Retinal pigment epithelial cell (primary cell): ENCODE measurements at places on chromosomes 12 and 14.

DNA sequence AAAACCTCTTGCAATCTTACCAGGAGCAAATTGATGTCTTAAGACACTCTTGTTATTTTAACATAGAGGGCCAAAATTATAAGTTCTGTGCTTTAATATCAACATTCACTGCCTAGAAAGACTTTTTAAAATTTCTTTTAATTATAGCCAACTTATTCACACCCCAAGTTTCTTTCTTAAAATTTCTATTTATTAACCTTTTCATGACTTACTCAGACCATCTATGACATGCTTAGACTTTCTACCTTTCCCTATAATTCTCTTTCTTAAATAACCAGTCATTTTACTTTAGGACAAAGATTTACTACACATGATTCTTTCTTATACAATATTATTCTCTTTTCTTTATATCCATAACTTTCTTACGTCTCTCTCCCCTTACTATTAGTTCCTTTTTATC is 220.4 kb downstream of the NUBPL start:
- no peak for DNase-seq

DNA sequence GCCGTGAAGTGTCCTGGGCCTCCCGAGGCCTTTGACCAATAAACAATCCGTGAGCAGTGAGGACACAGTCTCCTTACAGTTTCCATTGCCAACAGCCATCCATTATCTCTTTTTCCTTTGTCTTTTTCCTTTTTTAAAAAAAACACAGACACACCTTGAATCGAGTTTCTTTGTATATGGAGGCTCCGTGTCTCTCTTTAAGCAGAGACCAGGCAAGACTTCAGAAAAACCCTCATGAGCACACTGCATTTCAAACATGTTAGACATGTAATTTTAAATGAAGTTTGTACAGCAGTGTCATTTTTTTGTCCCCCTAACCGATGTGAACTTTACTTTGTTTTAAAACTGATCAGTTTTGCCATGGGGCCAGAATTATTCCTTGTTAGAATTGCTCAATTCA is 111.1 kb downstream of the SPTSSA start:
- no peak for DNase-seq

DNA sequence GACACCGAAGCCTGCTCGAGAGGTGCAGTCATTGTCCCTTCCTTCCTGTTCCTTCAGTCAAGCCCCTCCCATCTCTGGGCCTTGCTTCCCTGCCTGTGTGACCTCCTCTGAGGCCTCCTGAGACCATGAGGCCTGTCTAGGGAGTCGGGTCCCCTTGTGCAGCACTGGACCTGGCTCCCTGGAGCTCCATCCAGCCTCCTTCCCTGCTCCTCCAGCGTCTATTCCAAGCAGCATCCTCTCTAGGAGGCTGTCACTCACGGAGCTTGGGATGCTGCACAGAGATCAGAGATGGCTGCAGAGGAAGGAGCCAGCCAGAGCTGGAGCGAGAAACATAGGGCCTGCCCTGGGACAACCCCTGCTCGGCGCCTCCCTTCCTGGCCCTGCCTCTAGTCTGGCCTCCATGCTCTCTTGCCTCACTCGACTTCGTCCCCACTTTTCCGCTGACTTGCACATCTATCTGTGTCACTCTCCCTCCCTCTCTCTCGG is 142.7 kb downstream of the BCL11B start:
- DNase-seq: no peak

GRCh38 chr12:96883571-96883970 is 23.5 kb upstream of the NEDD1 start:
- DNase-seq: no peak

DNA sequence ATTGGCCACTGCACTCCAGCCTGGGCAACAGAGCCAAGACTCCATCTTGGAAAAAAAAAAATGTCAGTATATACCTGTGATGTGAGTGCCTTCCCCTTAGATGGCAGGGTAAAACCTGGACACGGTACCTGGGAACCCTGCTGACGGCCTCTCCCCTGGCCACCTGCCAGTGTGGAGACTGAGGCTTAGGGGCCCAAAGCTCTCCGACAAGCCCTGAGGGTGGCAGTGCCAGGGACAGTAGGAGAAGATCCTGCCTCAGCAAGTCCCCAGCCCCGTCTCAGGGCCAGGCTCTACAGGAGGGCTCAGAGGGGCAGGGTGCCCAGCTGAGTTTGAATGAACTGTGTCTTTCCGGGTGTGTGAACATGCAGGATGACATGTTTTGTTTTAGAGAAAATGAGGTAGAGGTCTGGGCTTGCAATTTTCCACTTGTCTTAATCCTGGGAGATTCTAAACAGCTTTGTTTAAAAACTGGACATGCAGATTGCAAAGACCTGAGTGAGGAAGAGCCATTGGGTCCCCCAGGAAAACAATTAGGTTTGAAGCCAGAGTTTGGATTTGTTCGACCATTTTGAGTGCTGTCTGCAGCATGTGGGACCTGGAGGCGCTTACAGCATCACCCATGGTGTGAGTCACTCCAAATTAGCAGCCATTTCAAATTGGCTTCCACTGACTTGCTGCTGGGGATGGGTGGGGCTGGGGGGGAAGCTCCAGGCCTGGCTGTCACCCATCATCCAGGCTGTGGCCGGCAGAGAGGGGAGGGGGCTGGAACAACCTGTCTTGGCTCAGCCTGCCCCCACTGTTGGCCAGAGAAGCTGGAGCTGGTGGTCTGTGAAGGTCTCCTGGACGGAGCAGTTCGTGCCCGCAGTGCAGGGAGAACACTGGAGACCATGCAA is 10.8 kb downstream of the TSPAN9 start:
- no peak for DNase-seq

DNA sequence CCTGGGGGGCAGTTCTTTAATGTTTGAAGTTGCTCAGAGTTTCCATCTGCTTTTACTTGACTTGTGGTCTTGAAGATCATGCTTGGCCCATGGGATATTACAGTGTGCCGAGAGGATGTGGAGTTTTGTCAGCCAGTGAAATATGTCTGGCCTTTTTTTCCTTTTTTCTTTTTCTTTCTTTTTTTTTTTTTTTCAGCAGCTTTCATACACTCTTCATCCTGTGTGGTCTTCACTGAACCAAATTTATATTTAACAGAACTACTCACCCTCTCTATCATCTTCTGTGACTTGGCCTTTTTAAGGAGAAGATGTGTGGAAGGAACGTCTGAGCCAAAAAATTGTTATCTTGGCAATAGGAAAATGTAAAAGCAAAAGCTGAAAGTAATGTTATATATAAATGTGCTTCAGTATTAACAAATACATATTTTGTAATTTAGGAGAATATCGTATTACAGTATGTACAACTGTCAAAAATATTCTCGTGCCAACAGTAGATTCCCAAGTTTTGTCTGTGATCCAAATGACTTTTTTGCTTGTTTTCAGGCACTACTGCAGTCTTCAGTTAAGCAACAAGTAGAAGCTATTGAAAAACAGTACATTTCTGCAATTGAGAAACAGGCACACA is 200.6 kb downstream of the CCDC91 start:
- DNase-seq: no peak

GRCh38 chr14:94170136-94170535 is 4.0 kb upstream of the PPP4R4 start:
- no peak for DNase-seq

GRCh38 chr14:103362780-103363179 is 22.4 kb upstream of the MARK3 start:
- DNase-seq: no peak

- no peak for DNase-seq
Measured at GRCh38 chr14:87045246-87045645, 947.7 kb downstream of the GALC start.

GRCh38 chr12:110015132-110015531 is 15.9 kb downstream of the ANKRD13A start:
- DNase-seq: no peak

GRCh38 chr12:6264402-6265037 is 46.0 kb upstream of the PLEKHG6 start:
- no peak for DNase-seq

- DNase-seq: no peak
Measured at GRCh38 chr12:126617312-126617711, 1552.1 kb downstream of the AACS start.

GRCh38 chr12:618605-619004 is 44.6 kb downstream of the NINJ2 start:
- no peak for DNase-seq

DNA sequence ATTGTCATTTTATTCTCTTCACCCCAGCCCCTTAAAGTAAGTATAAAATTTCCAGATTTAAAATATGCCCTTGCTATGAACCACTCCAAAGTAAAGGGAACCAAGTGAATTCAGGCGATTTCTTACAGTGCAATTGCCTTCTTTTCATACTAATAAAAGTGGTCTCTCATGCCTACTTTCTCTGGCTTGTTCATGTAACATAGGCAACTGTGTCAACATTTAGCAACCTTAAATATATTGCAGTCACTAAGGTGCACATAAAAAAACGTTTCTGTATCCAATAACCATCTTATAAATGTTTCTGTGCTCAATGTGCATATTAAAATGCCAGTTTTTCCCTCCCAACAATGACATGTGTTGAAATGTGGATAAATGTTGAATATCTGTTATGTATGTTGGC is 271.6 kb upstream of the DCN start:
- no peak for DNase-seq

- DNase-seq: no peak
Measured at GRCh38 chr12:94988471-94988870, 15.0 kb downstream of the NDUFA12 start.

DNA sequence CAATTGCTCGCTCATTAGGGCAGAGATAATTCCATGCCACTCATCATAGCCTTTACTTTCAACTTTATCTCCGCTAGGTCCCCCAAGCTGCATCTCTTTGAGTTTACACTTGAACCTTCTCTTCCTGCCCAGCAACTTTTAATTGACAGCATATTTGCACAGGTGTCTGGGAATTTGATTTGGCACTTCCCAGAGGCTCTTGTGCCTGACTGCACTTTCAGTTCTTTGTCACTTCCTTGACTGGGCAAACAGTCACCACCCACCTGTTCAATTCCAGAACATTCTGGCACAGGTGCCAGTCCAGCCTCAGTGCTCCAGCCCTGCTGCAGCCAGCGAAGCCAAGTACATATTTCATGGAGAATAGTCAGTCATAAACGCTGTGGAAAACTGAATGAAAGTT is 110.1 kb upstream of the LRIG3 start:
- DNase-seq: no peak

DNA sequence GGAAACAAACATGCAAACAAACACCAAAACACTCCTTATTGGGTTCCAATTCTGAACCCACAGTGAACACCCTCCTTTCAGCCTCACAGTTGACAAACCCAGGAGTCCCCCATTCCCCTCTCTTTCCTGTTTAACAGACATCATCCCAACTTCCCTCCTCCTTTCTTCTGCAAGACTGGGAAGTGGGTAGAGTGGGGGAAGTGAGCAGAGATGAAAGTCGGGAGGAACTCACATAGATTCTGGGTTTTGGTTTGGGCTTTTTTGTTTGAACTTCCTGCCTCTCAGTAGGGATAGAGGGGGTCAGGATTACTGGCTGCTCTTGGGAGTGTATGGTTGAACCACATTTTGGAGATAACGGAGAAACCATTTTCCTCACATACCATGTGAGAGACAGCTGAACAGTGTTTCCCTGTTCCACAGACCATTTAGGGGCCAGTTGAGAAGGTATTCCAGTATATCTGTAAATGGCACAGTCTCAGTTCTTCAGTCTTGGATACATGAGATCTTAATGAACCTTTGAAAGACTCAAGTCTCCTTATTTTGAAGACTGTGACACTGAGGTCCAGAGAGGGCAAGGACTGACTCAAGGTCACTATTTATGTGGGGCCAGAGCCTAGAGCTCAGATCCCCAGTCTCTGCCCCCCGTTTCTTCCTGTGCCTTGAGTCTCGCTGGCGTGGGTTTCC is 3.9 kb upstream of the GPR84 start:
- DNase-seq: no peak

DNA sequence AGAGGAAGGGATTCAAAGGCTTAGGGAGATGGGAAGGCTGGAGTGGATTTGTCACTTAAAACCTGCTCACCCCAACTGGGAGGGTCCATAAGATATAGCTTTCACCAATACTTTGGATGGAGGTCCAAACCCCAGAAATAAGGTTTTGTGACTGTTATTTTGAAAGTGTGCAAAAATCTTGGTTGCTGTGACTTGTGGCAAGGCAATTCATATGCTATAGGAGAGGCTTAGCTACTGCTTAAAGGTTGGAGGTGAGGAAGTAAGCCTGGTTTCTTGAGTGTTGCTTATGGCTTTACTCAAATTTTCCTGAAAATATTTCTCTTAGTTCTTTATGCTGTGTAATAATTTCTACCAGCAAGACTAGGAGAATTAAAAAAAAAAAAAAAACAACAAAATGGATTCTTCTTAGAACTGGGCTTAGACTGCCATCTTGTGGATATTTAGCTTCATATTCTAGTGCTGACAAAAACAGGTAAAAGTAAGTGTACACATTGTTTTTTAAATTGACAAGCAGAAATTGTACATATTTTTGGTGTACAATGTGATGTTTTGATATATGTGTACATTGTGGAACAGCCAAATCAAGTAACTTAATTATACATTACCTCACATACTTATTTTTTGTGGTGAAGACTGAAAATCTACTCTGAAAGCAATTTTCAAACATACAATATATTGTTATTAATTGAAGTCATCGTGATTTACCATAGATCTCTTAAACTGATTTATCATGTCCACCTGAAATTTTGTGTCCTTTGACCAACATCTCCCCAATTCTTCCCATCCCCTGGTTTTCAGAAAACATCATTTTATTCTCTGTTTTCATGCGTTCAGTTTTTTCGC is 23.0 kb downstream of the PDE6H start:
- DNase-seq: peak; percentile 34

- no peak for DNase-seq
Measured at GRCh38 chr14:92930737-92931602, 8.0 kb downstream of the CHGA start.

GRCh38 chr12:68170726-68171125 is 11.2 kb upstream of the IFNG start:
- no peak for DNase-seq

GRCh38 chr12:2295941-2296461 is 243.2 kb downstream of the CACNA1C start:
- DNase-seq: peak; percentile 31

GRCh38 chr14:58815161-58815701 is 177.5 kb downstream of the DACT1 start:
- no peak for DNase-seq

GRCh38 chr14:71730471-71730870 is 201.8 kb upstream of the RGS6 start:
- DNase-seq: no peak

- DNase-seq: peak; percentile 2
Measured at GRCh38 chr12:17992002-17992656, 97.9 kb downstream of the RERGL start.

GRCh38 chr14:105273062-105273461 is 24.7 kb downstream of the BTBD6 start:
- DNase-seq: no peak

DNA sequence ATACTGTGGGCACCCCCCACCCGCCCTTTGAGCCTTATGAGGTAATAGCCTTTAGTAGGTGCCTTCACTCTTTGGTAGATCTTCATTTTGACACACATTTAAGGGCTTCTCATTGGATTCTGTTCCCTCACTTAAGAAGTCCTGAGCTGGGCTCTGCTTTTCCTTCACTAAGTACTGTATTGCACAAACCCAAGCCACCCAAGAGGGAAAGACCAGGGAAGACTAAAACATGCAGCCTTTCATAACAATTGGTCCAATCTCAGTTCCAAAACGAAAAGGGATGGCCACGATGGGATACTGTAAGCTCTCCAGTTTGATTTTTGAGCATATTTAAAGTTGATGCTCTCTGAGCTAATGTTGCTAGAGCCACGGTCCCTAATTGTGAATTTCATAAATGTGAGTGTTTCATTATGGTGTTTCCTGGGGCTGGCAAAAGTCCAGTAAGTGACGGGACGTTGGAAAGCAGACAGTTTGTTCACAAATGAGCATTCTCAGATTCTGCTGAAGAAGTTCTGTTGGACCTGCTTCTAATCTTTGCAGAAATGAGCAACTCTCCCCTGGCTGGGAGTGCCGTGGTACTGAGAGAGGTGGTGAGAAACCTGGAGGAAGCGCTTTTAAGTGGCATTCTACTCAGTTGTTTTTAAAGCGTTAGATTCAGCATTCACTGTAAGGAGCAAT is 9.4 kb downstream of the SSPN start:
- no peak for DNase-seq
